ENCODE measurements at places on chromosomes 11 and 22. TPM values are rescaled to one million over a fixed set of nuclear protein-coding genes. Genes with fewer than 3 reads are reported as not detected.

- ATAC-seq: peak; percentile 21
Measured at GRCh38 chr11:19345848-19346681, 105.3 kb upstream of the E2F8 start.

DNA sequence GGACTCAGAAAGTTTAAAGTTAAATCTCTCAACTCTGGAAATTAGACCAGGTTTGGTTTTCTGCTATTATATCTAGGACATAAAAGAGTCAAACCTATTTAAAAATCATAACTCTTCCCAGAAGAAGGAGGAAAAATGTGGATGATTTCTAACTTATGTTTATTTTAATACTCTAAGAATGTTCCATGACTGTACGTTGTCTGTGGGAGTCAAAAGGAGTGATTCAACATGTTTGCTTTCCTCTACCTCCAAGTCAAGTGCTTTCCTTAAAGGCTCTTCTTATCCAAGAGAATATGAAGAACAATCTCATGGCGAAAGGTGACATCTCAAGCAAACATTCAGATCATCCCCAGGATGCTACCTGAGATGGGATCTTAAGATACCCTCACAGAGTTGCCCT, 21.6 kb downstream of the OR51E1 start:
- ATAC-seq: no peak

DNA sequence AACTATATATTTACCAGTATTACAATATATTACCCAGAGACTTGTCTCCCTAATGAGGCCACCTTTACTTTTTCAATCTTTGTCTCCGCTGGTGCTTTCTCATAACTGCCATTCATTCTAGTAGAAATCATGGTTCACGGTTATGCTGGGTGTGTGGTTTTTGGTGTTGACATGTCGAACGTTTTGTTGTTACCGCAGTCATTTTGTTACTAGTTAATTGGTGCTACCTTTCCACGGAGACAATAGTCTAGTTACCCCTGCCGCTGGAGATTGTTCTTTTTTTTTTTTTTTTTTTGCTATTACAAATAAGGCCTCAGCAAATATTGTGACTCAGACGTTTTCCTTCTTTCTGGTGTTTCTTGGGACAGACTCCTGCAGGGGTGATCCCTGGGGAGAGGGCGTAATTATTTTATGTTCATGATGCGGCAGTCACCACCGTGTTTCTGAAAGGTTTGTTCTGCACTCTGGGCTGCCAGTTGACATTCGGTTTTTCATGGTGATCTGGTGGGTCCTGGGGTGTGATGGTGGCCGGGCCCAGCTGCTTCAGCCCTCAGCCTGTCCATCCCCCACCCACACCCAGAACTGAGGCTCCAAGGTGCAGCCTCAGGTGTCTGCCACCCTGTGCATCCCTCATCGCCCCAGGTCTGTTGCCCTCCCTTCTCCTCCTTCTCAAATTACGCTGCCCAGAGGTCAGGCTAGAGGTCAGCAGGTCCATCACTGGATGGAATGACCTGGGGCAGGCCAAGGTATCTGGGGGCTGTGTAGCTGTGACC, 28.6 kb downstream of the LRP5 start:
- ATAC-seq: no peak

The MMP8 gene
- total RNA-seq: not detected

The TRIM49D1 gene
- not detected for total RNA-seq

The CCDC73 gene
- total RNA-seq: 0.40 TPM

- peak; percentile 66 for ATAC-seq
Measured at GRCh38 chr11:48020092-48020755, 39.9 kb downstream of the PTPRJ start.

DNA sequence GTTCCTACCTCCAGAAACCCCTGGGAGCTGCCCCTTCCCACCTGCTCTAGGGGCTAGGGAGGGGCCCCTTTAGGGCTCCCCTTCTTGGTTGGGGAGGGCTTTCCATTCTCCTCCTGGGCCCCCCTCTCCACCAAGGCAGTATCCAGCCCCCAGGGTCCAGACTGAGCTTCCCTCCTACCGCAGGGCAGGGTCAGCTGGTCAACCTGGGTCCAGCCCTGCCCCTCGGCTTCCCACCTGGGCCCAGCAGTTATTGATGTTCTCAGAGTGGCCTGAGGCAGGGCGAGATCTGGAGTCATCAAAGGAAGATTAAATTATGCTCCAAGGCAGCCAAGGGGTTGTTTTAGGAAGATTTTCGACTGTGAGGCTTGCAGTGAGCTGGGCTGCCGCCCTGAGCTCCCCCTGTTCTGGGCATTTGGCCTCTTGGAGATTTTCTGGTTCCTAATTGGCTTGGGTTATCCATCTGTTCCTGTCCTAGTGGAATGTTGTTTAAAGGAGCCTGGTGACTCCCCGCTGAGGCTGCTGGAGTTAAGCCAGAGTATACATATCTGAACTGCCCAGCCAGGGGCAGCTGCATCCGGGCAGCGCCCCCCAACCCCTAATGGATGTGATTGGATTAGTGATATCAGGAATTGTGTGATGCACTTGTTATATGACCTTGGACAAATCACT, 1.8 kb upstream of the SLC22A8 start:
- no peak for ATAC-seq

DNA sequence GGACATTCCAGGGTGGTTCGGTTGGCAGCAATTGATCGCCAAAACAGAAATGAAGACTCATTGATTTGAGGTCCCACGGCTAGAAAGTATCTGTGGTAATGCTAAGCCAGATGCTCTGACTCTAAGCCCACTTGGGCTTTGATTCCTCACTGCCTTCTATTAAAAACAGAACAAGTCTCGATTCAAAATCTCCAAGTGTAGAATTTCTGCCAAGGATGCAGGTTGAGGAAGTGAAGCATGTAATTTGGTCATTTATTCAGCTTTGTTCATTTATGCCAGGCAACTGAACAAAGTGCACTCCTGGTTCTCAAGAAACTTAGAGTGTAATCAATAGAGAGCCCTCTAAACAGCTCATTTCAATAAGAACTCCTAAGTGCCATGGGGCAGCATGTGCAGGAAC, 2.3 kb upstream of the CEP295 start:
- no peak for ATAC-seq

GRCh38 chr11:10181811-10182210, 112.2 kb downstream of the SBF2 start:
- no peak for ATAC-seq

The KCNK4 gene
- not detected for total RNA-seq

DNA sequence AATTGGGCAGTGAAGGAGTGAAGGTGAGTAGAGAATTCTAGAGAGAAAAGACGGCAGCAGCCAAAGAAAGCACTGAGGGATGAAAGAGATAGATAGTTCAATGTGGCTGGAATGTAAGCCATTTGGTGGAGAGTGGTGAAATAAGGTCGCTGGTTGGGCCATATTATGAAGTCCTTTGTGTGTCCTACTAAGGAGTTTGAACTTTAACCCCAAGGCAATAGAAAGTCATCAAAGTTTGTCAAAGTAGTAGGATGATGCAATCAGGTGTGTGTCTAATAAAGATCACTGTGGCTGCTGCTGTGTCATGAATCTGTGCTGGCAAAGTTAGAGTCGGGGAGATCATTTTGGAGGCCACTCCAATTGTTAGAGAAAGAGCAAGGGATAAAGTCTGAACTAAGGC, 18.7 kb downstream of the RNF121 start:
- peak; percentile 44 for ATAC-seq

- no peak for ATAC-seq
Measured at GRCh38 chr11:16262645-16262955, 93.7 kb downstream of the SOX6 start.

The HPX gene
- 0.64 TPM for total RNA-seq

DNA sequence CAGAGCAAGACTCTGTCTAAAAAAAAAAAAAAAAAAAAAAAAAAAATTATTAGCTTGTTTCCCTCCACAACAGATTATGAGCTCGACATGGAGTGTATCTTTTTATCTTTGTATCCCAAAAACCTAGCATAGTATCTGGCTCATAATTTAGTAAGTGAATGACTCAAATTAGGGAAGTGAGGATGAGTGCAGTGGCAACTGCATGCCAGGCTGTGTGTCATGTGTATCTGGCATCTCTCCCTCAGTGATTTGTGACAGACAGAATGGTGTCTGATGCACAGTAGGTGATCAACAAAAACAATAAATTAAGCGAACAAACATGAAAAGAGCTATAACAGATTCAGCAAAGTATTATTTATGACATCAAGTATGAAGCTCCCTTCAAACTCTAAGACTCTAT, 7.2 kb downstream of the STK33 start:
- ATAC-seq: no peak

GRCh38 chr22:49994361-49995040, 18.1 kb downstream of the IL17REL start:
- ATAC-seq: no peak

The SMIM35 gene
- total RNA-seq: not detected

- ATAC-seq: peak; percentile 58
Measured at GRCh38 chr11:71255323-71255722, 2.9 kb upstream of the SHANK2 start.

DNA sequence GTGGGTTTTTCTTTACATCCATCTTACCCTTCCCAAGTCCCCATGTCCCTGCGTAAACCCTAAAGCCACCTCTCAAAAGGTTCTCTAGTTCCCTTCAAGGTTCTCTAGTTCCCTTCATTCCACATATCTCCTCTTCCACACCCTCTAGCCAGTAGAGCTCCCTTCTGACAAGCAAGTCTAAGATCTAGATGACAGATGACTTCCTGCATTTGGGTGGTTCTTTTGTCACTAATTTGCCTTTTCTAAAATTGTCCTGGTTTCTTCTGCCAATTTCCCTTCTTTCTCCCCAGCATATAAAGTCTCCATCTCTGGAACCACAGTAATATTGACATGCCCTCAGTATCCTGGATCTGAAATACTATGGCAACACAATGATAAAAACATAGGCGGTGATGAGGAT, 7.8 kb downstream of the CD3E start:
- ATAC-seq: no peak

GRCh38 chr11:58739725-58740430, 8.1 kb upstream of the GLYAT start:
- ATAC-seq: no peak

The RAC2 gene
- total RNA-seq: 19.0 TPM

The SLC22A25 gene
- total RNA-seq: not detected

The SYVN1 gene
- 28.1 TPM for total RNA-seq

GRCh38 chr11:115521825-115522224, 17.6 kb upstream of the CADM1 start:
- ATAC-seq: no peak

GRCh38 chr22:38955926-38956325, 1.5 kb upstream of the APOBEC3A start:
- ATAC-seq: no peak

DNA sequence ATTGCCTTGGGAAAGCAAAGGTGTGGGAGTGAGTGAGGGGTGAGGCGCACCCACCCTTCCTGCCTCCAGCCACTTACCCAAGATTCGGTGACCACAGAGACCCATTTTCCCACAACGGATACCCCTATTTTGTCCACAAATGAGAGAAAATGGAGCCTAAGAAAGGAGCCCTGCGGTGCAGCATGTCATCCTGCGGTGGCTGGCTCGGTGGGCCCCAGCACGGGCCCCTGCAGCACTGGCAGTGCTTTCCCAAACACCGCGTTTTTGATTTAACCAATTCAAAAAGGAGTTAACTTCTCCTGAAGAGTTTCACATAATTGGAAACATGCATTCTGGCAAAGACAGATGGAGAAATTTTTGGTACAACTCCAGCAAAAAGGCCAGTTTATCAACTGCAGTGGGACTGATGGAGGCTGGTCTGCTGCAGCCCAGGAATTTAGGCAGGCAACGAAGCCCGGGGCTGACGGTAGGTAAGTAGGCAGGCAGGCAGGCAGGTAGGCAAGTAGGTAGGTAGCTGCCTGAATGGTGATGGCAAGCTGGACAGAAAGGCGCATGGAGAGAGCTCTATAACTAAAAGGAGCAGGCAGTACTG, 84.2 kb downstream of the FDX1 start:
- ATAC-seq: no peak

GRCh38 chr11:1502954-1503707, 16.6 kb upstream of the MOB2 start:
- peak; percentile 43 for ATAC-seq

DNA sequence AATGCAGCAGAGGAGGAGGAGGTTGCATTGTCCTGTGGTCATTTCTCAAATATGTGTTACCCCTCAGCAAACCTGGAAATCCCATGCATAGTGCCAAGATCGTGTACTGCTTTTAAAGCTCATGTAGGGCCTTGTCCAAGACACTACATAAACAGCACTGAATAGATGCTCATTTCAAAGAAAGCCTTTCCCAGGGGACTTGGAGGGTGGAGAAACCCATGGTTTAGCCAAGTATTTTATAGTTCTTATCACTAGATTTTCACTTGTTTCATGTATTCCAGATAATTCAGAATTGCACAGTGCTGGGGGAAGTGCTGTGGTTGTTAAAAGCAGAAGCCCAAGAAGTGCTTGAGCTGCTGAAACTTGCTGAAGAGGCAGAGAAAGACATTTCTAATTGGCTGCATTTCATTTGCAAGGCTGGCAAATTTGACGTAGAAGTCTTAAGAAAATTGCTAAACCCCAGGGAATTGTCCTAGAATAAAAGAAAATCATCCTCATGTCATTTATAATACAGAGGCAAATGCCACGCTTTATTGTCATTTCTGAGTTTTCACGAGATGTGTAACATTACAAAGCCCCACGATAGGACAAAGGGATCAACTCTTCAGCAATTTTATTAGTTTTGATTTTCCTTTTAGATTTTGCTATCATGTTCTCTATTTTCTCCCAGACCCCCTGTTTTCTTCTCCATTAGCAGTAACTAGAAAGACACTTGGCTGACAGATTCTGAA, 20.1 kb downstream of the CSRP3 start:
- no peak for ATAC-seq

DNA sequence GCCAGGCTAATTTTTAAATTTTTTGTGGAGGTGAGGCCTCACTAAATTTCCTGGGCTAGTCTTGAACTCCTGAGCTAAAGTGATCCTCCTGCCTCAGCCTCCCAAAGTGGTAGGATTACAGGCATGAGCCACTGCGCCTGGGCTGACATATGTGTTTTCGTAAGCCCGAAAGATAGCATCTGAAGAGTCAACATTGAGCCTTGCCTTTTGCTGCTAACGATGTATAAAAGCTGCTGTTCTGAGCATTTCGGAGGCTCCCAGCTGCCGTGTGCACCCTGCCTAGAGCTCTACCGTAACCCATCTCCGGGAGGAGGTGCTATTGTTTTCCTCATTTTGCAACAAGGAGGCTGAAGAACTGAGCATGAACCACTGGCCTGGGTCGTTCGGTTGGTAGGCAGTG, 18.1 kb upstream of the PPP6R3 start:
- ATAC-seq: no peak

DNA sequence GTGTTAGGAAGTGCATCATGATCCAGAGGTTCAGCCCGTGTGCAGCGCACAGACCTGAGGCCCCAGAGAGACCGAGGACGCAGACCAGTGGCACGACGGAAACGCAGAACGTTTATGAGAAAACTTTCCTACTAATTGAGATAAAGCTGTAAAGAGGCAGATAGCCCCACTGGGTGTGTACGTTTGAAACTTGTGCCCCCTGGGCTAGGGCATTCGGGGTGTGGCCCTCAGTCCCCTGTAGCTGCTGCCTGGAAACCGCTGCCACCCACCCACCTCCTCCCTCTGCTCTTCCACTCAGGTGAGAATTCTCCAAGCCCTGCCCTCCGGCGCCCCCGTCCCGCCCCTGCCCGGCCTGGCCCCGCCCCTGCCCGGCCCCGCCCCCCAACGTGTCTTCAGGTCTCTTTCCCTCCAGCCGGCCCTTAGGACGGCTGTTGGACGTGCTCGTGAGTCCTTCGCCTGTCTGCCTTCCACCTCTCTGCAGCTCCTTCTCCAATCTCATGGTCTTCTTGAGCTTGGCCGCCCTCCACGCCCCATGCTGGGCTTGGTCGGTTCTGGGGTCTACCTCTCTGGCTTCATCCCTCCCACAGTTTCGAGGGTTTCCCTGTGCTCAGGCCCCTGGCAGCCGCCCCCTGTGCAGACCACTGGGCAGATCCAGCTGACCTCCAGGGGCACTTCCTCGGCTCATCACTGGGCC, 12.1 kb downstream of the MAPK8IP2 start:
- ATAC-seq: peak; percentile 39

GRCh38 chr11:120666121-120666639, 154.6 kb downstream of the GRIK4 start:
- ATAC-seq: no peak

The MMP12 gene
- 0.16 TPM for total RNA-seq
